ENCODE measurements at places on chromosomes 5 and 9. TPM values are rescaled to one million over a fixed set of nuclear protein-coding genes. Genes with fewer than 3 reads are reported as not detected.

The CDC20B gene
- total RNA-seq = not detected

The POLR3G gene
- total RNA-seq = 1.3 TPM

DNA sequence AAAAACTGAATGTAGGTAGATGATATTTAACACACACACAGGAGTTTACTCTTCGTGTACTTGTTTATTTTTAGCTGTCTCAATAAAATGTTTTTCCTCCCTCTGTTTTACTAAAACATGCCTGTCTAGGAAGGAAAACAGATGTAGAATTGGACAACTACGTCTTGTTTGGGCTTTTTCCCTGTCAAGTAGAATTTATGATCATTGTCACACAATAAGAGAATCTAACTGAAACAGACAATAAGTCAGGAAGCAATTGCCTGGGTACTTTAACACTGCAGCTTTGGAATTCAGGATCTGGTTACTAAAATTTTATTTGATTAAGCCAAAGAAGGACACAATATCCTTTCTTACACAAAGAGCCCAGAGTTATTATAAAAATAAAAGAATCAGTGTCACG is 164.2 kb downstream of the ZDHHC21 start:
- no peaks in the 10 kb centered on the region for H3K27me3 ChIP-seq
- no peaks in the 10 kb centered on the region for H3K36me3 ChIP-seq
- no peak for DNase-seq
- H3K4me1 ChIP-seq = no peaks in the 10 kb centered on the region
- H3K27ac ChIP-seq = no peak overlapping the region

DNA sequence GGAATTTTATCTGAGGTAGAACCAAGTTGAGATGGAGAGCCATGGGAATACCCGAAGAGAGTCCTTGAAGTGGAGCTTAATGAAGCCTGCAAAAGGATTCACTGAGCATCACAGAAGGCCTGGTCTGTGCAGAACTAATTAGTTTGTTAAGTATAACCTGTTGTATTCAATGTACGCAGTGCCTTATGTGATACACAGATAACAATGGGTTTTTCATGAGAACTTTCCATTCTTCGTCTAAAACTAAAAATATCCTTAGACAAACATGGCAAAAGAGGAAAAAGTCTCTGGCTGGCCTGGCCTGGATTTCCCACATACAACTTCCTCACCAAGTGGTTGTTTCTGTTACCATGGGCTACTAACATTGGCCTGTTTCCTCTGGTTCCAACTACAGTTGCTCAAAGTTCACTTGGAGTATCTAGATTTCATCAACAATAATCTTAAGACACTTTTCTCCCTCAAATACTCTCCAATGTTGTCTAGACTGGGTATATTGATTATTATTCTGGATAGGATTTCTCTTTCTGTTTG is 237.6 kb upstream of the ZNF462 start:
- H3K4me1 ChIP-seq = no peaks in the 10 kb centered on the region
- no peak for DNase-seq

GRCh38 chr5:179185256-179185940 is 125.2 kb downstream of the ZNF354C start:
- DNase-seq = no peak
- H3K4me3 ChIP-seq = no peak overlapping the region
- H3K27me3 ChIP-seq = no peaks in the 10 kb centered on the region
- no peak overlapping the region for H3K27ac ChIP-seq
- no peaks in the 10 kb centered on the region for H3K36me3 ChIP-seq
- H3K4me1 ChIP-seq = no peaks in the 10 kb centered on the region

DNA sequence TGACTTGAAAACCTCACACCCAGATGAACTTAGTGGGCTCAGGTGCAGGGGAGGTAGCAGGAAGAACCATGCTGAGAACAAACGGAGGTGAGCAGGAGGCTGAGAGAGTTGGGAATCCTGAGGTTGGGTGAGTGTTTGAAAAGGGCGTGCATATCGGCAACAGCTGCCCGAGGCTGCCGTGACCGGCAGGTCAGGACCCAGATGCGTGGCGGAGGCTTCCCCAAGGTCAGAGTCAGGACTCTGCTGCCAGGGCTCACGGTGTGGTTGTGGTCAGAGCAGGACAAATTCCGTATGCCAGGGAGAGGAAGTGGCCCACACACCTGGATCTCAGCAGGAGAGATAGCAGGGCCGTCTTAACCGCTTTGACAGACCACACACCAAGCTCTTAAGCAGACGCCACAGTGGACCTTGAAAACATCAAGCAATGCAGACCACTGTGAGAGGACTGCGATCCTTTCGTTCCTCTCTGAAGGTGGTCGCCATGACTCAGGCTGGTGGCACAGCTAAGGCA is 43.1 kb downstream of the ADAMTS16 start:
- no peaks in the 10 kb centered on the region for H3K36me3 ChIP-seq
- H3K27me3 ChIP-seq = no peaks in the 10 kb centered on the region
- no peak for DNase-seq
- H3K27ac ChIP-seq = no peak overlapping the region

The GRM6 gene
- not detected for total RNA-seq

The FOXD4 gene
- not detected for total RNA-seq

- no peak for DNase-seq
- no peak overlapping the region for H3K27ac ChIP-seq
- no peaks in the 10 kb centered on the region for H3K36me3 ChIP-seq
- H3K4me3 ChIP-seq = no peak overlapping the region
- no peaks in the 10 kb centered on the region for H3K4me1 ChIP-seq
- H3K27me3 ChIP-seq = no peaks in the 10 kb centered on the region
Observed at GRCh38 chr5:114857941-114858551, 311.7 kb downstream of the TRIM36 start.

Measured in Peyer's patch (tissue), 4 donors.